ENCODE measurements at places on chromosomes 6 and 20. TPM values are rescaled to one million over a fixed set of nuclear protein-coding genes. Genes with fewer than 3 reads are reported as not detected.

Gene TOX2
- 3.3 TPM for total RNA-seq

Gene LRRC73
- total RNA-seq = 0.99 TPM

Gene C2
- total RNA-seq = 6.2 TPM

Gene PRICKLE4
- total RNA-seq = 4.1 TPM

Gene BMP5
- total RNA-seq = 20.8 TPM

Gene CALHM6
- total RNA-seq = 2.5 TPM

All from camera-type eye (tissue), 1 donor.